Activated CD4-positive, CD25-positive, alpha-beta regulatory T cell treated with anti-CD3 and anti-CD28 coated beads, Interleukin-2, amount 50 U/mL, for 72 hours (primary cell): ENCODE measurements at places on chromosomes 16 and 17.

- no peak for DNase-seq
These were observed 279.8 kb upstream of the GOT2 start for GRCh38 chr16:59013930-59014329.

DNA sequence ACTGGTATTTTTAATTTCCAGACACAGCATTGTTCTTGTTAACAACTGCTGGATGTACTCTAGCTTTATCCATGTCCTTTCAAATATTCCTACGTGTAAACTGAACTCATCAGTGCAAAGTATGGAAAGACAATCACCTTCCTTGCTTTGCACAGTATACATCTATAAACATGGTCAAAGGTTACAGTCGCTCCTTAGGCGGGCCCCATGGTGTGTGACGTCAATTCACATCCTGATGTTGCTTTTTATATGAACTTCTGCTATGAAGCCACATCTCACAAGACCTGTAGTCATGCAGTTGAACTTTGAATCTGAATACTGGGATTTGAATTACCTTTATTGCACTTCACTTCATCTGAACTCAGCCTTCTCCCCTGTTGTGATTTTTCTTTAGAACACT is 447.6 kb upstream of the PSMD7 start:
- no peak for DNase-seq

GRCh38 chr16:46903255-46903905 is 19.2 kb downstream of the GPT2 start:
- no peak for DNase-seq

GRCh38 chr16:24838554-24839266 is 7.1 kb upstream of the SLC5A11 start:
- DNase-seq, result no peak

DNA sequence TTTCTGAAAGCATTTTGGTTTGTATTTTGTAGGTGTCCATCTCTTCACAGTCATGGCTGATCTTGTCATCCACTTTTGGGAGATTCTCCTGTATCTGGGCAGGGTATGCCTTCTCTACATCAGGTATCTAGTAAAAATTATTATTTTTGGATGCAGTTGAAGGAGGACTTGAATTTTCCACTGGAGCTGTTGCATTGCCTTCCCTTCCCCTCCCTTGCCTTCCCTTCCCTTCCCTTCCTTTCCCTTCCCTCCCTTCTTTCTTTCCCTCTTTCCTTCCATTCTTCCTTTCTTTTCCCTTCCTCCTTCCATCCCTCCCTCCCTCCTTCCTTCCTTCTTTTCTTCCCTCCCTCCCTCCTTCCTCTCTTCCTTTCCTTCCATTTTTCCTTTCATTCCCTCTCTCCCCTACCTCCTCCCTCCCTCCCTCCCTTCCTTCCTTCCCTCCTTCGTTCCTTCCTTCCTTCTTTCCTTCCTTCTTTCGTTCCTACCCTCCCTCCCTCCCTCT is 33.8 kb upstream of the CPHXL start:
- DNase-seq, result no peak

- DNase-seq, result no peak
These were observed 4.9 kb downstream of the SOX9 start for GRCh38 chr17:72125742-72126141.

- no peak for DNase-seq
These were observed 43.0 kb downstream of the RNF112 start for GRCh38 chr17:19454074-19454473.

GRCh38 chr17:68581863-68582645 is 19.1 kb downstream of the FAM20A start:
- no peak for DNase-seq

GRCh38 chr17:49910858-49911204 is 58.2 kb upstream of the DLX4 start:
- no peak for DNase-seq

- DNase-seq, result no peak
These were observed 81.3 kb upstream of the C16orf82 start for GRCh38 chr16:26985100-26986065.
